ENCODE measurements at places on chromosomes 2 and 18. TPM values are rescaled to one million over a fixed set of nuclear protein-coding genes. Genes with fewer than 3 reads are reported as not detected.
A peak's percentile ranks its signal among the peaks of the same experiment; 100 is the strongest.

- peak; percentile 19 for ATAC-seq
These were observed 2.5 kb upstream of the CNDP2 start for GRCh38 chr18:74493689-74494088.

Gene RFX8
- not detected for total RNA-seq

GRCh38 chr2:198203336-198204069 is 399.1 kb downstream of the PLCL1 start:
- no peak for ATAC-seq

GRCh38 chr2:213219816-213220215 is 64.4 kb upstream of the SPAG16 start:
- ATAC-seq, result no peak

GRCh38 chr18:36328385-36328858 is 30.9 kb downstream of the FHOD3 start:
- ATAC-seq, result no peak

GRCh38 chr18:34723143-34723542 is 13.0 kb downstream of the DTNA start:
- ATAC-seq, result no peak

Data from esophagus mucosa (tissue), 1 donor.